ENCODE measurements at places on chromosomes 13 and 19. TPM values are rescaled to one million over a fixed set of nuclear protein-coding genes. Genes with fewer than 3 reads are reported as not detected.

Gene ZNF816
- 4.4 TPM for total RNA-seq

DNA sequence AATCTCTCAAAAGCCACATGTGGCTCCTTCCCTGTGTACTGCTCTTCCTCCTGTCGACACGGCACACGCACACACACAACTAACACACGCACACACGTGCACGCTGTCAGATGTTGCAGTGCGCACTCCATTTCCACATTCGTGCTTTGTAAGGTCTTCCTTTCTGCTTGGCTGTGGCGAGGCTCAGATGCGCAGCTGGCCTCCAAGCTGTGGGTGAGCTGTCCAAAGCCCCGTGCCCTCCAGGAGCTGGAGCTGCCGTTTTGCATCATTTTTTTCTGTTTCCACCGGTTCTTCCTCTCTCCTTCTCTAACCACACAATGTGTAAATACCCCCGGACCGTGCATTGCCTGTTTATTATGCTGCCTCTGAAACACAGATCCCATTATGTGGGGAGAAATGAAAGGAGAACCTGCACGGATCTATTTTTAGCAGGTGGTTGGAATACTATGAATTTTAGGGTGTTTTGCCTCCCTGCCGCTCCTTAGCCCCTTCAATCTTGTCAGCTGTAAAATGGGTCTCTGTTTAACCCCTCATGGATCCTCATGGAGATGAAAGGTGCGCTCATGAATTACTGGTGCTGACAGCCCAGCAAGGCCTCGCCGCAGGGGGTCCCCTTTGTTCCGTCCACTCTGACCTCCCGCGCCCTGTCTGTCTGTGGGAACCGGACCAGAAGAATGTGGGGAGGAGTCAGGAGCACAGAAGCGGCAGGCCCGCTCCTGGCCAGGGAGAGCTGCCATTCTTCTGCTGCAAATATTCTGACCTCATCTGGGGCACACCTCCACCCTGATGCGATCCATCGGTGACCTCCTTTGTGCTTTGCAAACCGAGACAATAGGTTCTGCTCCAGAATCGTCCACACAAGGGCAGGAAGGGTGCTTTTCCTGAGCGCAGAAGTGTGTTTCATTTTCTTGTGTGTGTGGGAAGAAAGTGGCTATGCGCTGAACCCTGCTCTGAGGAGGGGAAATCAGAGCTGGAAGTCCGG lies 137.7 kb downstream of the SOX1 start:
- no peak for DNase-seq

DNA sequence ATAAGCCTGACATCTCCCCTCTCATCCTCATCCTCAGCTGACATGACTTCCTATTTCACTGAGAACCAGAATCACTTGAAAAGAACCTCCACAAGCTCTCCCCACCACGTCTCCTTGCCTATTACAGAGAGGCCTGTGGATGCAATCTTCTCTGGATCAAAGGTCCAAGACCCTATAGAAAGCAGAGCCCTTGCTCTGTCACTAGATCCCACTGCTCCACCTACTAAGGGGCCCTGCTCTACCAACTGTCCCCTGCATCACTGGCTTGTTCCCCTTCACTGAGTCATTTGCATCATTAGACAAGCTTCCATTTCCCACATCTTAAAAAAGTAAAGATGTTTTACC lies 40.8 kb downstream of the RCBTB2 start:
- DNase-seq: no peak

GRCh38 chr19:47124937-47125668 lies 5.5 kb upstream of the SAE1 start:
- DNase-seq: no peak

DNA sequence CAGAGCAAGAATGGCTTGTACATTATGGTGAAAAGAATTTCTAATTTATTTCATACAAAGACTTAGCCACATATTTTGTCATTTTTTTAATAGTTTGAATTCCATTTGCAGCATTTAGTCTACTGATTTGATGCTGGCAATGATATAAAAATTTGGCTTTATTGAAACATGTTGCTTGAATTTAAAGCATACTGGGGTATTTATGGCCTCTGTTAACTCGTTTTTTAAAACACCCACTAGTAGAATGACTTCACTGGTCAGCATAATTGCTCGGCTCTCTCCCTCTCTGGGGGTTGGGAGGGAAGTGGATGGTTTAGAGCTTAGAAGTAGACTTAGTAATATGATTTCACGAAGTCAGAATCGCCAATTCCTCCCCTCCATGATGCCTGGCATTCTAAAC lies 354.9 kb upstream of the HTR2A start:
- no peak for DNase-seq
